ENCODE measurements at places on chromosomes 3 and 15. TPM values are rescaled to one million over a fixed set of nuclear protein-coding genes. Genes with fewer than 3 reads are reported as not detected.

- no peak for DNase-seq
Observed at GRCh38 chr3:188267790-188268335, 113.9 kb downstream of the LPP start.

- no peak for DNase-seq
Observed at GRCh38 chr3:75296858-75297257, 367.3 kb upstream of the FRG2C start.

DNA sequence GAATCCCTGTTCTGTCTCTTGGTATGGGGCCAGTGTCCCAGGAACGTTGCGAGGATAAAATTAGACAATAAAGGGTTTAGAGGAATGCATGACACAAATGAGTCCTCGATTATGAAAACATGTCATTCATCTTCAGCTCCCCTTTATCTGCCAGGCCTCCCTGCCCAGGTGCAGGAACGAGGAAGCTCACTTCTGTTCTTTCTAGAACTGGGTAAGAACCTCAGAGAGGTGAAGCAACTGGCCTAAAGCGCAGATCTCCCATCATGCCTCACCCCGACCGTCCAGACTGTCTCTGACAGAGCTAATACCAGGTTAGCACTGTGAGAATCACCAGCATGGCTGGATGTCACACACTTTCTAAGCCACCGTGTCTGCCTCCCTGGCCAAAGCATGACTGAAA is 1.5 kb upstream of the ITIH1 start:
- no peak for DNase-seq

DNA sequence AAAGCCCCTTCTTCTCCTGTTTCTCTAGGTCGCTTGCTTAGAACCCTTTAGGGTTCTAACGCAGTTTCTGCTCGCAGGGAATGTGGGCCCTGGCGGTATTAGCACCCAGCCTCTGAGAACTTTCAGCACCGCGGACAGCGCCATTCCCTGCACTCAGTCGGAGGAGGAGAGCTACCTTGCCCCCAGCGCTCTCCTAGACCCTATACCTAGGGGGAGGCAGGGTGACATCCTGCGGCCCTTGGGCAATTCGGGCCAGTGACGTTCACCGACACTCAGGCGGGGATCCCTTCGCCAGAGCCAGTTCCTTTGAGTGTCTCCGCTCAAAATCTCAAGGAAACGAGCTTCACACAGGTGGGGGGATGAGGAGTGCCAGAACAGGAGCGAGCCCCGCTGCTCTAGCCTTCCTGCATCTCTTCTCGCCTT is 1.3 kb downstream of the SLC7A14 start:
- DNase-seq: peak; percentile 78

GRCh38 chr3:146777941-146778340 is 172.8 kb upstream of the PLSCR5 start:
- DNase-seq: no peak

DNA sequence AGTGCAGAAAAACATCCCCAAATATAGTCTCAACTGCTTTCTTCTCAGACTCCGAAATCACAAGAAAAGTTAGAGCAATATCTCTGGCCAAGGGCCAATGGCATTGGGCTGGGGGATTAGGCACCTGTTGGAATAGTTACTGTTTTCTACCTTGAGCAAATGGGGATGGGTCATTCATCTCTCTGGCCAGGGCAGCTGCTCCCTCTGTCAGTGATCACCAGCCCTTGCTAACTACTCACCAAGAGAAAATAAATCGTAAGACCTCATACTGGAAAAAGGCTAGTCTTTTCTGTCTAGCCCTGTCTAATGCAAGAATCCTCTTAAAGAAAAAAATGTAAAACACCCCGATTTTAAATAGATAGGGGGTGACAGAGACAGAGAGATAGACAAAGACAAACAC is 10.9 kb downstream of the CERS3 start:
- no peak for DNase-seq

GRCh38 chr15:72965671-72966070 is 86.6 kb upstream of the NEO1 start:
- no peak for DNase-seq

DNA sequence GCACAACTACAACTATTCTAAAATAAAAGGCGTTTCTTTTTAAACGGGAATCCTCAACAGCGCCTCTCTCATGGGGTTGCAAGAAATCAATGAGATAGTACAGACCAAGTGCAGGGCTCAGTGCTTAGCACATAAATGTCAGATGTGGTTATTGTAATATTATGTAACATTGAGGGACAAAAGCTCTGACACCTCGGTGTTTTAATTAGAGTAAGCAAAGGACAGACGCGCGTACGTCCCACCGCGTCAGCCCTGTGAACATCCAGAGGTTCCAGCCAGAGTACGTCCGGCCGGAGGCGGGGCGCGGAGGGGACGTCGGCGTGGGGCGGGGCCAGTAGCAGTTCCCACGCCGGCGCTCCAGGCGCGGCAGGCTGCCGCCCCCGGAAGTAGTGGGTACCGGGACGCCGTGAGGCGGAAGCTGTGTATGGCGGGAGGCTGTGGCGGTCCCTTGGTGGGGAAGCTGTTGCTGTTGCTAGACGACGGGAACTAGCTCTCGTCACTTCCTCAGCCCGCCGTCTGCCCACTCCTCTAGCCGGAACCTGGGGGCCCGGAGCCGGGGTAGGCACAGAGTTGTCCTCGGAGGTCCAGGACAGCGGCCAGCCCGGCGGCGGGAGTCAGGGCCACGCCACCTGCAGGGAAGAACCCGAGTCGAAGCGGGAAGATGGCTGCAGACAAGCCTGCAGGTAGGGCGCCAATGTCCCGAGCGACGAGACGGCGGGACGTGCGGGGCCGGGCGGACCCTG is at the start of gene CNOT10:
TSS of gene CNOT10 (plus strand) at position 389 of the 743 bp plus-strand sequence. CDS start at position 662, 273 bp downstream.
- DNase-seq: peak; percentile 85

- DNase-seq: no peak
Observed at GRCh38 chr15:52480990-52481389, 47.7 kb downstream of the MYO5A start.

- no peak for DNase-seq
Observed at GRCh38 chr3:15982667-15983196, 185.0 kb upstream of the ANKRD28 start.

- DNase-seq: no peak
Observed at GRCh38 chr3:156455839-156456238, 99.1 kb downstream of the SSR3 start.

DNA sequence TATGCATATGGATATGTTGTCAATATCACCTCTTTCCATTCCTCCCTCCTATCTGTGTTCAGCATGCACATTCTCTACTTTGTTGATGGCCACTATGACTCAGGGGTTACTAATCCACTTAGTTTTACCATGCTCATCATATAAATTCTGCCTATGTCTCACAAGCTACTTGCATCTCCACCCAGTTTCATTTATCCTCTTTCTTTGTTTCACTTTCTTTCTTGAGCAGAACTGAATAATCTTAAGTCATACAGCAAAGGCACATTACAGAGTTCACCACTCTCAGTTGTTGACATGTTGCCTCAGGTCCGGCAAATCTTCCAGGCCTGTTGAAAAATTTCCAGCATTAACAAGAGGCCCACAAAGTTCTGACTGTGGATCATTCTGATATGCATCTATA is 71.5 kb downstream of the SSR3 start:
- no peak for DNase-seq

- no peak for DNase-seq
Observed at GRCh38 chr15:33994005-33994615, 25.8 kb downstream of the CHRM5 start.

- no peak for DNase-seq
Observed at GRCh38 chr3:50263478-50264382, 5.2 kb upstream of the SEMA3B start.

GRCh38 chr3:135991621-135992020 is 26.1 kb downstream of the PPP2R3A start:
- no peak for DNase-seq

DNA sequence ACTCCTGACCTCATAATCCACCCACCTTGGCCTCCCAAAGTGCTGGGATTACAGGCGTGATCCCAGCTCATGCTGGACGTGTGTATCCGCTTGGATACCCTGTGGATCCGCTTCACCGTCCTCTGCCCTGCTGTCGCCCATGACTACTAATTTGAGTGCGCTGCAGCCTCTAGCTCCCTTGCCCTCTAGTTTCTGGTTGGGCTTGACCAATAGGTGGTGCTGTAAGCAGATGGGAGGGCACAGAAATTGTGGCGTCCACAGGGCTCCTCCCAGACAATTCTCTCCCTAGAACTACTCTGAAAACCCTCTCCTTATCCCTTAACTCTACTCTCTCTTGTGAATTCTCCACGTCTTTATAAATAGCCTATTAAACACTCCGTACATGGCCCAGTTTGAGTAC is 36.2 kb downstream of the ZPLD1 start:
- DNase-seq: no peak

DNA sequence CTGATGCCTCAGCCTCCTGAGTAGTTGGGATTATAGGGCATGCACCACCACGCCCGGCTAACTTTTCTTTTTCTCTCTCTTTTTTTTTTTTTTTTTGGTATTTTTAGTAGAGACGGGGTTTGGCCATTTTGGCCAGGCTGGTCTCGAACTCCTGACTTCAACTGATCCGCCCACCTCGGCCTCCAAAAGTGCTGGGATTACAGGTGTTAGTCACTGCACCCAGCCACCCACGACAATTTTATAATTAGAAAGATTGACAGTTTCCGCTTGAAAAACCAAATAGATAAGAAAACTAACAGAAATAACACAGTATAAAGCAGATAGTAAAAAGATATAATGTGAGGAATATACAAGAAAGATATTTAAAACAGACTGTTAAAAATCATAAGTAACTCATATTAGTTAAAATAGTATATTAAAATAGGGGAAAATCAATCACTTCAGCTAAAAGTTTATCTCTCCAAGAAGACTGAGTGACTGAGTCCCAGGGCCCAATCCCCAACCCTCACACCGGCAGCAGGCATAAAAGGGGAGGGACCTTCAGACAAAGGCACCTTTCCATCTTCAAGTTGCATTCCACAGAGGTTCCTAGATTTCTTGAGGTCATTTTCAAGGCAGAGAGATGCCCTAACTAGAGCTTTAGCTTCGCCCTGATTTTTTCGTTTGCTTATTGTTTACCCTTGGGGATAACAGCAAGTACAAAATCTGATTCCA is 1.4 kb upstream of the WHAMM start:
- DNase-seq: no peak

GRCh38 chr3:142648950-142649349 is 52.8 kb downstream of the PLS1 start:
- DNase-seq: no peak

GRCh38 chr3:83048556-83048955 is 1287.1 kb upstream of the GBE1 start:
- no peak for DNase-seq

DNA sequence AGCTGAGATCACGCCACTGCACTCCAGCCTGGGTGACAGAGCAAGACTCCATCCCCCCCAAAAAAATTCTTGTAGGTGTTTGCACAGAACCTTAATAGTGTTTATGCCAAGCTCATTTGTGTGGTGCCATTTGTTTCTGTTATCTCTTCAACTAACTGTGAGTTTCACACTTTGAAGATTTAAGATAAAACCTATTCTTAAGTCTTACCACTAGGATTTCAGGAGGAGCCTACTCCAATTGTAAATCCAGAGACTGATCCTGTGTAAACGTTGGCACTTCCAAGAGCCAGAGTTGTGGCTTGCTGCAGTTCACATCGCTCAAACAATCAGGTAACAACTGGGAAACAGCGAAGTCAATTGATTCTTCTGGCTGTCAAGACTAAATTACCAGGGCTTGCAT is 242.4 kb upstream of the SATB1 start:
- no peak for DNase-seq

DNA sequence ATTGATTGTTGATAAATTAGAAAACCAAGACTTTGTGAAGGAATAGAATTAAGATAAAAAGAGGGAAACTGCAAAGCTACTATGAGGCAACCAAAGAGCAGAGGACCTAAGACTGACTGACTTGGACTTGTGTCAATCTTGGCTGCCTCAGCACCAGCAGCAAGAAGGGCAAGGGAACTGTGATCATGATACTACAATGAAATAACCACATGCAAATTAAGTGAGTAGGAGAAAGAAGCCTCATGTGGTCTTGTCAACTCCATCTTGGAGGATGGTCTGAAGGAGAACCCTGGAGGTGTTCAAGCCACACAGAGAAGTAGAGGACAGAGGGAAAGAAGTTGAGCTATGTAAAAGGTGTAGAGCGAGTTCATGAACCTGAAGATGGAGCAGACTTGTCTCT is 47.3 kb upstream of the THRB start:
- DNase-seq: no peak

DNA sequence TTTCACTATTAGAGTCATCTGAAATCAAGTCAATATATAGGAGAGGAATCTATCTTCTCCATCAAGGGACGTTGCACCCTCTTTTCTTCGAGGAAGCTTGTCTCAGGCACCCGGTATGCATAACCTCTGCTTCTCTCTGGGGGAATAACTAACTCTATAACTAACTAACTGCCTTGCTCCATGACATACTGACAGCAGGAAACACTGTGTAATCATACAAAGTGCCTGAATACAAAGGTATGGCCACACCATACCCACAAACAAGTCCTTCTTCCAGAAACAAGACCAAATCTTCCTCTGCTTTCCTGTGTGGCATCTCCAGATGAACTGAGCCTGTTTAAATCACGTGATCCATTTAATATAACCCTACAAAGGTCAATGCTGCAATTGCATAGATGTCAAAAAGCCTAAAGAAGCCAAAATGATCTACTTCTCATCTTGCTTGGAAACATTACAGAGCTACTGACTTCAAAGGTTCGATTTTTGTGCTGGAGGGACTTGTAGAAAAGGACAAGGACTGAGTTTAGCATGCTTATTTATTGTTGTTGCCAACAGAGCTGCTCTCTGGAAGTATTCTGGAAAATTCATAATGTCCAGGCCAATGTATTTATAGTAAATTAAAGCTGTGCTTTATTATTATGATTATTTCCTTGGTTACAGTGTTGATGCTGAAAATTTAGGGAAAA is 380.5 kb downstream of the FOXP1 start:
- DNase-seq: no peak

GRCh38 chr3:166052440-166052839 is 215.2 kb upstream of the BCHE start:
- no peak for DNase-seq

GRCh38 chr3:147422601-147423536 is 13.7 kb downstream of the ZIC1 start:
- DNase-seq: no peak

- no peak for DNase-seq
Observed at GRCh38 chr3:137972396-137972795, 37.6 kb upstream of the CLDN18 start.

- no peak for DNase-seq
Observed at GRCh38 chr15:76863693-76864092, 41.4 kb downstream of the SCAPER start.

- no peak for DNase-seq
Observed at GRCh38 chr3:36380221-36381031, at the start of gene STAC. Gene STAC, plus strand, starts transcription at chr3:36380504. Its CDS starts 140 bp downstream, at chr3:36380644.

DNA sequence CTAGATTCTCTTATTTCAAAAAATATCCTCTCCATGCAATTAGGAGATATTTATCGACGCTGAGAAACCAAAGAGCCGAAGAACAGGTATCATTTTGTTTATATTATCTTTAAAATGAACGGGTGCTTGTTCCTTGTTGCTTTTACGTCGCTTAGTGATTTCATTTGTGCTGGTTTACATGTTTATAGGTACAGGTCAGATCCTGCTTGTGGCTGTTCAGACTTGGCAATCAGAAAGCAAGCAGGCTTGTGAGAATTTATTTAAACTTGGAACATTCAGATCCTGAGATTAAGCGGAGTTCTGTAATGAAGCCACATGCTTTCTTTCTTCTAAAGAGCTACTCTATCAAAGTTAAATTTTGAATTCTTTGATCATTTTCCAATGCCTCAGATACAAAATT is 43.0 kb upstream of the ATP2C1 start:
- no peak for DNase-seq

The KCNAB1 gene
- 3.0 TPM for polyA plus RNA-seq

The IGDCC3 gene
- polyA plus RNA-seq: 7.1 TPM

The UNC13C gene
- polyA plus RNA-seq: 8.2 TPM

The NPAP1 gene
- 0.17 TPM for polyA plus RNA-seq

The FOXL2 gene
- polyA plus RNA-seq: not detected

The DHX36 gene
- polyA plus RNA-seq: 81.0 TPM

The ANKUB1 gene
- not detected for polyA plus RNA-seq

The ENTPD3 gene
- polyA plus RNA-seq: 1.8 TPM

The AVEN gene
- polyA plus RNA-seq: 12.4 TPM
